ENCODE measurements at places on chromosomes 16 and 17.

- no peak for DNase-seq
These were observed 39.2 kb upstream of the GSE1 start for GRCh38 chr16:85573696-85574641.

GRCh38 chr17:57292091-57292490 is 35.8 kb downstream of the MSI2 start:
- DNase-seq = no peak

GRCh38 chr17:48131216-48131824 is 23.8 kb downstream of the SNX11 start:
- DNase-seq = peak; percentile 74

DNA sequence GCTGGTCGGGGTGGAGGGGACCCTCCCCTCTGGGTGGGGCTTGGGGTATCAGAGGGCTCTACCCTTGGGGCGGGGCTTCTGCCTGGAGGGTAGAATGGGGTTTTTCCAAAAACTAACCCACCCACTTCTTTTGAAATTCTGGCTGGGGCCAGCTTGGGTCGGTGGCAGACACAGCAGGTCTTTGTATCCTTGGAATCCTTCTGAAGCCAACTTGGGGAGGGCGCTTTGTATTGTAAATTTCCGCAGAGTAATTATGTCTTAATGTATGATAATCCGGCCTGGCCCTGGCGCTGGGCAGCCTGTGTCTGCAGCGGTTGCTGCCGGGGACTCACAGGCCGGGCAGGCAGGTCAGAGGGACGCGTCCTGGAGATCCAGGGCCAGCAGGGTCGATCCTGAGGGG is 33.9 kb upstream of the GSE1 start:
- no peak for DNase-seq

DNA sequence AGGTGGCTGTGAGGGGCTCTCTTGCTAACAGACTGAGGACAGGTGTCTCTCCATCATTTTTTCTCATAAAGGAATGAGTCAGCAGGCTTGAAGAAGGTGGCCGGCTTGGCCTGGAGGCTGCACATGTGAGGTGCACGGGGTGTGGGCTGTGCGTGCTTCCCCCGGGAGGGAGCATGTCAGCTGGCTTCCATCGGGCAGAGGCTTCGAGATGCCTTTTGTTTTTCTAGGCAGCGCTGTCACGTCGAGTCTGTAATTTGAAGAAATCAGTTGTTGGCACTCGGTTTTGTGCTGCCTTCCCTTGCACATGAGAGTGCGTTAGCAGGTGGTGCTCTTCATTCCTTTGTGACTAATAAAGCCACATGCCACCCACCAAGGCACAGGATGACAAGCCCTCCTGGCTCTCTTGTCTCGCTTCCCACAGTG is 89.7 kb downstream of the NPIPB11 start:
- no peak for DNase-seq

GRCh38 chr17:47701608-47702007 is 7.6 kb downstream of the TBKBP1 start:
- no peak for DNase-seq

DNA sequence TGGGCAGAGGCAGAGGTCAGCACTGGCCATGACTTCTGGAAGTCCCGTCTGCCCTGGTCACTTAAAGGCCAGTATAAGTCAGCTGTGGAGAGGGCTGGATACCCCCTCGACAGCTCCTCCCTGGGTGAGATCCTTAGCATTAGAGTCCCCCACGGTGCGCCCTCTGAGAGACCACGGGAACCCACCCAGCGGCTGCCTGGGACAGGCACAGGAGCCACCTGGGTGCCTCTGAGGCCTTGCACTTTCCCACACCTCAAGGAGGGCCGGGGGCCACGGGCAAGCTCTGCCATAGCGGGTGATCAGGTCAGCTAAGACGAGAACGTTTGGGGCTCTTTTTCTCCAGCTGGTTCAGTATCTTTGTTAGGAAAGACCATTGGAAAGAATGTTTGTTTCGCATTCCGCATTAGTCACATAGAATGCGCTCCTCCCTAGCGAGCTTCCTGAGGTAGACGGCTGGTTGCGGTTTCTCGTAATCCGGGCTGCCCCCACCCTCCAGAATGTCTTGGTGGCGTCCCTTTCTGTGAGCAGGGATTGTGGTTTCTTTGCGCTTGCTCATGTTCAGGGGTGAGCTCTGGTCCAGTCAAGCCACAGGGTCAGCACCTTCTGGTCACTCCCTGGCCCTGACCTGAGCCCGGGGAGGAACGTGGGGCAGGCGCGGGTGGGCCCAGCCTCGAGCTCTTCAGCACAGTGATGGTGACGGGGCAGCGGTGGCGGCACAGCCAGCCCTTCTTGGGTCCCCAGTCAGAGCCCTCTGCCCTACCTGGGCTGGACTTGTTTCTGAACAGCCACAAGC is 25.2 kb downstream of the NME3 start:
- no peak for DNase-seq

- no peak for DNase-seq
These were observed 30.7 kb upstream of the GSE1 start for GRCh38 chr16:85582229-85582991.

DNA sequence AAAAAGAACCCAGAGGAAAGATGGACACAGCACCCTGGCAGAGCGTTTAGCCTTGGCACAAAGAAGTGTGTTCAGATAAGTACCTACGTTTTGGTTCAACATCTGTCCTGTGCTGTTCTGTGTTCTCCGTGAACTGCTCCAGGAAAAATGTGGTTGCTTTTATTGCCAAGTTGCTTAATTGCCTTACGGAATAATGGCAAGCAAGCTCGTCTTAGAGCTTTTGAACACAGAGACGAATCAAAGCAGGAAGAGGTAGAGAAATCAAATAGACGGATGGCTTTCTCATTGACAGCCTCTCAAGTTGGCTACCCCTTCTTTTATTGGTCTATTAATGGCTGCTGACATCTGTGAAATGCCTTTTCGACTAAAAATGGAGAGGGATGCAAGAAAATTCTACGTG is 911.1 kb upstream of the EEF2KMT start:
- DNase-seq = no peak

- DNase-seq = peak; percentile 89
These were observed 21.8 kb downstream of the KATNB1 start for GRCh38 chr16:57757326-57757786.

DNA sequence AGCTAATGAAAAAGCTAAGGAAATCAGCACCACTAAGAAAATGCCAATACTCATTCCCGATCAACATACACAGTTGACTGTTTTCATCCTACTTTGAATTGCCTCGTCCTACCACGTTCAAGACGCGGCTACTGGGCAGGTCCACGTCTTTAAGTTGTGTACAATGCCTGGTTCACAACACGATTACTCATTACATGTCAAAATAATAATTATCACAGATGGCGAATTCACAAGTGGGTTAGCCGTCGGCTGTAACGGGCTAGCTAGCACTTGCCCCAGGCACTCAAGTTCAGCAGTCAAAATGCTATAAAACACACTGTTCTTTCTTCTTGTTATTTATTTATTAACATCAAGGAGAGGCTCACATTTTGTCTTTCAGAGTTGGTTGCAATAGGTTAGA is 124.2 kb downstream of the ZFHX3 start:
- DNase-seq = no peak

DNA sequence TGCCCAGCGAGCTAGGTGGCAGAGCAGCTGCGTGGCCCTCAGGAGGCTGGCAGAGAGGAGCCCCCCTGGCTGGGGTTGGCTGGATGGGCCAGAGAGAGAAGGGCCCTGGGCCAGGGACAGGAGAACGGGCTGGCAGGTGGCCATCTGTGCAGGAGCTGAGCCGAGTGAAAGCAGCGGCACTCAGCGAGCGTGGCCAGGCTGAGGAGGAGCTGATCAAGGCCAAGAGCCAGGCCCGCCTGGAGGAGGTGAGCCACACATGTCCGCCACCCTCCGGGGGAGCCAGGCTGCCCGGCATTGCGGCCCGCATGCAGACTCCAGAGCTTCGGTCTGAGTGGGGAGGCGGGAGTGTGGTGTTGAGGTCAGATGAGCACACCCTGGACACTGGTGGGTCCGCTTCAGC is 2.1 kb upstream of the RAC3 start:
- no peak for DNase-seq

- no peak for DNase-seq
These were observed 65.6 kb downstream of the XYLT1 start for GRCh38 chr16:17404941-17405689.

Measured in activated CD4-positive, alpha-beta T cell treated with anti-CD3 and anti-CD28 coated beads, Interleukin-2, amount 50 U/mL, for 16 hours (primary cell).